ENCODE measurements at places on chromosomes 13 and 19.

DNA sequence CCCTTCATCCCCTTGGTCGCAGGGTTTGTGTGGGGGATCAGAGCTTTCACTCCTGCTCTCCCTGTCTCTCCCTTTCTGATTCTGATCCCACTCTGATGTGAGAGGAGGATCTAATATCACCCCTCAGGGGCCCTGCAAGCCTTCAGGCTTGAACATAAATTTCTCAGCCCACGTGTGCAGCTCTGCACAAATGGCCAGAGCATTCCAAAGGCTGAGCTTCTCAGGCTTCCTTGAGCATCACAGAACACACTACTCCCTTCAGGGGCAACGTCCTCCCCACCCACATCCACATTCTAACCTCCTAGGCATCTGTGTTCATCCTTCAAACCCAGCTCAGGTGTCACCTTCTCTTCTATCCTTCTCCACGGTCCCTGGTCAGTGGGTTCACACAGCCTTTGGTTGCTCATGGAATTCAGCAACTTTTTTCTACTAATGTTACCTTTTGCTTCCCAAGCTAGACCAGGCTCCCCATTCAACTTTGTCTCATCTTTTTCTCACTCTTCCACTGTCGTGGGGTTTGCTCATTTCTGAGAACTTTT, 24.4 kb upstream of the DOCK9 start:
- no peak for DNase-seq

DNA sequence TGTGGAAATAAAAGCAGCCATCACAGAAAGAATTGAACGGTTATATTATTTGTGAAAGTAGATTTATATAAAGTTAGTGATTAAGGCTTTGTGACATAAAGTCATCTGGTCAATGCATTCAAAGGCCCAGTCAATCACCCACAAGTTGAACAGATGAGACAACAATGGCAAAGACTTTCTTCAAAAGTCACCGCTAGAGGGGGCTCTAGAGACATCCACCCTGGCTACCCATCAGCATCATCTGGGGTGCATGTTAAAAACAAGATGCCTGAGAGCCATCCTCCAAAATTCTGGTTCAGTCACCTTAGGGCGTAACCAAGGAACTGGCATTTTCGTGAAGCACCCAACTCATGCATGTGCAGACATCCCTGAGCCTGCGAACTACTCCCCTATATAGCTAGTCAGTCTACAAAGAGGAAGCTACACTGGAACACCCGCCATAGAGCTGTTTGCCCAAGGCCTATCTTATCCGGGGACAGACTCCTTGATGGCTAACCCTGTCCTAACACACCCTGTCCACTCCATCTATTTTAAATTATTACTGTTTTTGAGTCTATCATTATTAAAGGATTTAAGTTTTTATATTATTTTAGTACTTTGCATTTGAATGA, 970.5 kb downstream of the UQCRFS1 start:
- DNase-seq: no peak

DNA sequence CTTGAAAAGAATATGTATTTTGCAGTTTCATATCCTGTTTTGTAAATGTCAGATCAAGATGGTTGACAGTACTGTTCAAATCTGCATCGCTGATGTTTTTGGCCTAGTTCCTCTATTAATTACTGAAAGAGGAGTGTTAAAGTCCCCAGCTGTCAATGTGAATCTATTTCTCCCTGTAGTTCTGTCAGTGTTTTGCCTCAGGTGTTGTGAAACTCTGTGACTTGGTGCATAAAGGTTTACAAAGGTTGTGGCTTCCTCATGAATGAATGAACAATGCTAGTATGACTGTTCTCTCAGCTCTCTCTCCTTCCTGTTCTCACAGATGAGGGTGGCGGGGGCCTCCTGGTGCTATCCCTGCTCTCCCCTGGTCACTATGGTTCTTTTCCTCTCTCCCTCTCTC, 142.4 kb downstream of the MYCBP2 start:
- no peak for DNase-seq

DNA sequence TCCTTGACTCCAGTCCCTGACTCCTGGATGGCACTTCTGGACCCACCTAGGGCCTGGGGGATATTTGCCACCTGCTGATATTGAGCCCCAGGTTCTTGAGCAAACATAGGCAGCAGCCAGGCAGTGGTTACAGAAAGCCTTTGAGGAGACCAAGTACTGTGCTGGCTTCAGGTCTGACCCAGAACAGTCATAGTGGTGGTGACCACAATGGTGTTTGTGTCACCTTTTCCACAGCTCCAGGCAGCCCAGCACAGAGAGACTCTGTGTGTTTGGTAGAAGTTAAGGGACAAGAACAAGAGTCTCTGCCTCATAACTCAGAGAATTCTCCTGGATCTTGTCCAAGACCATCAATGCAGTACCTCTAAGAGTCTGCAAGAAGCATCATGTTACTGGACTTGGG, 14.6 kb upstream of the CLC start:
- no peak for DNase-seq

- DNase-seq: peak; percentile 24
Observed at GRCh38 chr19:50669302-50670101, 20.3 kb downstream of the C19orf81 start.

DNA sequence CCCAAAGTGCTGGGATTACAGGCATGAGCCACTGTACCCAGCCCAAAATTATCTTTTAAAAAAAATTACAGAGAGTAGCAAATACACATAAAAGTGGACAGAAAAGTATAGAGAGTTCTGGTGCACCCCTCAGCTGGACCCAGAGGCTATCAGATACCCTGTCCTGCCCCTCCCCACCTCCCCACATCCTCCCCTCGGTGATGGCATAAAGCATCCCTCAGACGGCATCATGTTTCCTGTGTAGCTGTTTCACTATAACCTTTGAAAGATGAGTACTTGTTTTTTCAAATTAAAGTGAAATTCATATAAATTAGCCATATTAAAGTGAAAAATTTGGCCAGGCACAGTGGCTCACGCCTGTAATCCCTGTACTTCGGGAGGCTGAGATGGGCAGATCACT, 20.1 kb downstream of the SLC27A1 start:
- no peak for DNase-seq

DNA sequence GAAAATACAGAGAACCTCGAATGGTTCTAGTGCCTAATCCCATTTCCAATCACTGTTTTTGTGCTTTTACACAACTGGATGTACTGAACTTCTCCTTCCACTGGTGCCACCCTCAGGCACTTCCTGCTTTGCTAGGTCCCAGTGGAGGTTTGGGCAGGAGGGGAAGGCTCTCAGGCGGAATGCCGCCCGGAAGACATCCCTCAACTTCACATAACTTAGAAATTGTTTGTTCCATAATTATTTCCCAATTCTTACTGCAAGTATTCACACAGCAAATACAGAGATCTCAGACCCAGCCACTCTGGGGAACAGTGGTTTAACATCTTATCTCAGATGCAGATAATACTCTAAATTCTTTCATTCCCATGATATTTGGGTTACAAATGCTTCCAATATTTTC, 195.7 kb upstream of the IPO5 start:
- DNase-seq: no peak

DNA sequence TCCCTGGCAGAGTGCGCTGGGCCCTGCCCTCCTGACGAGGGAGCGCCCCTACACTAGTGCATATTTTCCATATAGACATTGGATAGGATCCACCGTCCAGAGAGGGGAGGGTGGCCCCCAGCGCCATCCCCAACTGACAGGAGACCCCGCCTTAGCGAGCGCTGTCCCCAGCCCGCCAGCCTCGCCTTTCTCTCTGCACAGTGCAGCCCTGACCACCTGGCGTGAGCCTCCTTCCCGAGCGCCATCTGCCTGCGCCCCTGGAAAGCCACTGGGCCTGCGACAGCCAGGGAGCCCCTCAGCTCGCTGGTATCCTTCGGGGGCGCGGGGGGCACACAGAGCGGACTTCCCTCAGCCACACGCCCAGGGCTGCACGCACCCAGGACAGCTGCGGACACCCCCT, 42.1 kb upstream of the ATP12A start:
- DNase-seq: no peak

- no peak for DNase-seq
Observed at GRCh38 chr19:41587838-41588210, 11.9 kb downstream of the CEACAM21 start.

- no peak for DNase-seq
Observed at GRCh38 chr19:13788991-13789390, 6.3 kb upstream of the ZSWIM4 start.

GRCh38 chr19:10205636-10206035, 10.9 kb upstream of the DNMT1 start:
- no peak for DNase-seq

GRCh38 chr19:31545777-31546176, 196.5 kb upstream of the TSHZ3 start:
- DNase-seq: no peak

DNA sequence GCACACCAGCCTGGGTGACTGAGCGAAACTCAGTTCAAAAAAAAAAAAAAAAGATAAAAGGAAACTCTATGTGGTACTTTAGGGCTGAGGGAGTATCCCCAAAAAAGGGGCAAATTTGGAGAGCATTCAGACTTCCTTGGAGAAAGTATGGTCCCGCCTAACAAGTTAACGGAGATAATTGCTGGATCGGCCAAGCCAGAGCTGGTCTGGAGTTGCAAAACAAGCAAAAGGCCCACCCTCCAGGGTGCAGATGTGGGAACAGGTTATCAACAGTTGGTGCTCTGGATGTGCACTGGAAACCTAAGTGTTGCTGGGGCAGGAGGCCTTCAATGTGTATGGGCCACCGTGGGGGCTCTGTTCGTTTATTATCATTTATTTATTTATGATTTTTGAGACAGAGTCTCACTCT, 2.8 kb downstream of the IQCN start:
- DNase-seq: no peak
